ENCODE measurements at places on chromosomes 4 and X.

DNA sequence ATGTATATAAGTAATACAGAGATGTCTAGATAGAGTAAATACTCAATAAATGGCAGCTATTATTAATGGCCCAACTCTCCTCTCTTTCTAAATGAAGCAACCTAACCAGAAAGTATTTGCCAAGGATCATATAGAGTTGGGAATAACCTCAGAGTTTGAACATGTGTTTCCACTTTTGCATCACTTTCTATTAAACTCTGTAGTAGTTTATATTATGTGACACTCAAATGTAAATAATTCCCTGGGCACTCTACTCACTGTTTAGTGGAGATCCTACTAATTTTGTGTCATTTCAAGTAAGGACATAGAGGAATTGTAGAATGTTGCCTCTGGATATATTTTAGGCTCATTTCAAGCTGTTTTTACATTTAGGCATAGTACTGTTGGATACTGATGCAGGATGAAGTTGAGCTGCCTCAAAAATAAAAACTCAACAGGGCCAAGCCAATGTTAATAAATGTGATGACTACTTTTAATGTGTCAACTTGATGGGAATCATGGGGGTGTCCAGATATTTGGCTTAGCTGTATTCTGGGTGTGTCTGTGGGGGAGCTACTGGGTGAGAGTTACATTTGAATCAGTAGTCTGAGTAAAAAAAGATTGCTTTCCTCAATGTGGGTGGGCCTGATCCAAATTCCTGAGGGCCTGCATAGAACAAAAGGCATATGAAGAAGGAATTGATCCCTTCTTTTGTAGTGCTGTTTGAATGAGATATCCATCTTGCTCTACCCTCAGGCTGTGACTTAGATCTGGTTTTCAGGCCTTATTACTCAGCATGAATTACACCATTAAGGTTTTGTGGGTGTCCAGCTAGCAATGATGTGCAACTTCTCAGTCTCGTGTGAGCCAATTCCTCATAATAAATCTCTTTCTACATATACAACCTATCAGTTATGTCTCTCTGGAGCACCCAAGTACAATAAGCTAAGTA is 1368.2 kb downstream of the STIM2 start:
- DNase-seq, result no peak
- H3K4me1 ChIP-seq, result no peaks in the 10 kb centered on the region

DNA sequence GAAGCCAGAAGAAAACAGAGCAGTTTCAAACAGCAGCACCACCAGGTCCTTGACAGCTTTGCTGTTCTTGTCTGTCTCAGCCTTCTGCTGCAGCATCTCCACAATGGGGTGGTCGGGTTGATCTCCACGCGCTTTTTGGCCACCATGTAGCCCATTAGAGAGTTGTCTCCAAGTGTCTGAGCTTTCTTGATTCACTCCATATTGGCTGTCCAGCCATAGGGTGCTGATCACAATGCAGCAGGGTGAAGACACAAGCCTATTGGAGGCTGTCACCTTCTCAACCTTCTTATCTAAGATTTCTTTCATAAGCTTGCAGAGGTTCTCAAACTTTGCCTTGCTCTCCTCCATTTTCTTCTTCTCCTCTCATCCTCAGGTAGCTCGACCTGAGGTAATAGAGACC is 175.4 kb upstream of the S100G start:
- no peaks in the 10 kb centered on the region for H3K4me1 ChIP-seq
- no peak for DNase-seq
- H3K27ac ChIP-seq, result no peak overlapping the region
- no peak overlapping the region for H3K4me3 ChIP-seq
- H3K27me3 ChIP-seq, result no peaks in the 10 kb centered on the region

- no peak overlapping the region for H3K27ac ChIP-seq
- no peaks in the 10 kb centered on the region for H3K27me3 ChIP-seq
- H3K4me1 ChIP-seq, result peaks cover 41% of the 10 kb centered on the region
- no peak for DNase-seq
Measured at GRCh38 chr4:4868758-4869723, 9.6 kb downstream of the MSX1 start.

DNA sequence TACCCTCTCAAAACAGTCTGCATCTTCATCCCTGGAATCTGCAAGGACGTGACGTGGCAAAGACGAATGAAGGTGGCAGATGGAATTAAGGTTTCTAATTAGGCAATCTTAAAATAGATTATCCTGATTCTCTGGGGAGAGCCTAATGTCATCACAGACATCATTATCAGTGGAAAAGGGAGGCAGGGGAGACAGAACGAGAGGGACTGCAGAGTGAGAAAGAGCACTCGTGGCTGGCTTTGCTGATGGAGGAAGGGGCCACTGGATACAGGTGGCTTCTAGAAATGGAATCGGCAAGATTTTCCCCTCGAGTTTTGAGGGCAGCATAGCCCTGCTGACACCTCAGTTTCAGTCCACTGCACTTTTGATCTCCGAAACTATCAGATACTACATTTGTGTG is 110.6 kb downstream of the ASMT start:
- no peak overlapping the region for H3K4me3 ChIP-seq
- DNase-seq, result no peak
- no peak overlapping the region for H3K27ac ChIP-seq

- H3K27me3 ChIP-seq, result no peaks in the 10 kb centered on the region
- no peak for DNase-seq
- no peak overlapping the region for H3K27ac ChIP-seq
- no peak overlapping the region for H3K4me3 ChIP-seq
- H3K36me3 ChIP-seq, result no peaks in the 10 kb centered on the region
Measured at GRCh38 chr4:106039796-106040195, 144.5 kb downstream of the NPNT start.

GRCh38 chrX:12819222-12819621 is 28.0 kb downstream of the PRPS2 start:
- H3K27me3 ChIP-seq, result no peaks in the 10 kb centered on the region
- peaks cover 1% of the 10 kb centered on the region for H3K36me3 ChIP-seq
- H3K27ac ChIP-seq, result no peak overlapping the region
- H3K4me1 ChIP-seq, result no peaks in the 10 kb centered on the region

DNA sequence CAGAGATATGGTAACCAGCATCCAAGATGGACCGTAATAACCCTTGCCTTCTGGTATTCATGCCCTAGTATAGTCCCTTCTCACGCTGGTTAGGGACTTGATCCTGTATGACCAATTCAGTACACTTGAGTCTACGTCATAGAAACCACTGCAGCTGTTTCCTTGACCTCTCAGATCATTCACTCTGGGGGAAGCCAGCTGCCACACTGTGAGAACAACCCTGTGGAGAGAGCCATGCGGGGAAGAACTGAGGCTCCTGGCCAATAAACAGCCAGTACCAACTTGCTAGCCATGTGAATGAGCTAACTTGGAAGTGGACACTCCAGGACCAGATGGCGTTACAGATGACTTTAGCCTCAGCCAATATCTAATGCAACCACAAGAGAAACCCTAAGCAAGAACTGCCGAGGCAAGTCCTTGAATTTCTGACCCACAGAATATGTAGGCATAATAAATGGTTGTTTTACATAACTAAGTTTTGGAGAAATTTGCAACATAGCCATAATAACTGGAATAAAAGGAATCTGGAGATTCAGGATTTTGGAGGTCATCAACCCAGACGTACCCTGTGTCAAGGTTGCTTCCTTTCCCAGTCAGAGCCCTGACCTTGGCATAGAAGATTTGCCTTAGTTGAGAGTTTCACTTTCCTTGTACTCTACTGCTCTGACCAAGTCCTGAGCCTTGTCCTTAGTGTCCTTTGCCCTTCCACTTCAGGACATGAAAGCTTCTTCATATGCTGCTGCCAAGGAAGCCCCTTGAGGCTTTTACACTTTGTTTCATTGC is 87.3 kb upstream of the ZNF81 start:
- no peaks in the 10 kb centered on the region for H3K27me3 ChIP-seq
- H3K4me3 ChIP-seq, result no peak overlapping the region
- H3K27ac ChIP-seq, result no peak overlapping the region
- no peaks in the 10 kb centered on the region for H3K4me1 ChIP-seq
- no peak for DNase-seq
- H3K36me3 ChIP-seq, result no peaks in the 10 kb centered on the region

Measured in B cell (primary cell).